ENCODE measurements at places on chromosomes 2 and 18.

DNA sequence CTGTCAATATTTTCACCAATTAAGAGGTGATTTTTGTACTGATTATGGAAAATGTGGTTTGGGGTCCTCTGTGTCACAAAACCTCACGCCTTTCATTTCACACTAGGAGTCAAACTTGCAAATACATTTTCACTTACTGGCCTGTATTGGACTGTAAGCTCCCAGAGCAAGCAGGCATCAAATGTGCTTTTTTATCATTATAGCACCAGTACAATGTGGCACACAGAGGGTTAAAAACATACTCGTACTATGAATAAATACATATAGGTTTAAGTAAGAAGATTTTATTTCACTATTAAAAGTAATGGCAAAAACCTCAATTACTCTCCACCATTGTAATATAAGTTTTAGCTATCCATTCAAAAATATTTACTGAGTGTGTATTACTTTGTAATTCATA is 56.7 kb downstream of the ABCB11 start:
- no peak for DNase-seq

GRCh38 chr2:38653715-38654527 is 12.0 kb upstream of the GALM start:
- DNase-seq = no peak

DNA sequence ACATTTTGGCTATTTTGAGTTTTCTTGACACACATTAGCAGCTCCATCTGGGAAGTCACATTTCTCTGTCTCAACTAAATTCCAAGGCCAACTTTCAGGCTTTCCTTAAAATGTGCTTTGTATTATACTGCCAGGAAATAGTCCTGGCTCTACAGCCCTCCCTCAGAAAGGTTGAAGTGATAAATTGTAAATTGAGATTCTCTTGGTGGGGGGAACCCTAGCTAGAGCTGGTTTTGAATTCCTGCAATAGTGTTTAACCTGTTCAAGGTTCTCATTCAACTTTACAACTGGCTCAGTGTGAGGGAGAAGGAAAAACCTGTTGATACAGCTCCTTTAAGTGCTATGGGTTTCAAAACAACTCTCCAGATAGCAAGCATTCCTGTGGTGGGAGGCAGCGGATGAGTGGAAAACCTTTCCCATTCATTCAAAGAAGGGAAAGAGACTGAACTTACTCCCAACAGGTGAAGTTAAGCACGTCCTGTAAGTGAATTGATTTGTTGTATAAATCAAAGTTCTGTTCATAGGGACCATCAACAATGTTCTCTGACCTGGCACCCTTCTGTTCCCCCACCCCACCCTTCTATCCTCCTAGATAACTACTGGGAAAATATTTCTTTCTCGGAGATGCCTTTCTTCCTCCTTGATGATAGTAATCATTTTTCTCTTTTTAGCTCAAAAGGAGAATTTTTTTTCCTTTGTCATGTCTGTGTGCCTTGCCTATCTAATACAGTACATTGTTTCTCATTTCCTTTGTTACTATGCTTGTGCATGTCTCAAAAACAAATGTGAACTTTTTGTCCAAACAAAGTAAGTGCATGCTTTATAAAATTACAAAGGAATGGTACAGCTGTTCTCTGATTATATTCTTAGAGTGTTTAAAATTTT is 44.2 kb upstream of the SLC39A10 start:
- DNase-seq = no peak

GRCh38 chr2:128396946-128397345 is 78.3 kb upstream of the HS6ST1 start:
- DNase-seq = no peak

DNA sequence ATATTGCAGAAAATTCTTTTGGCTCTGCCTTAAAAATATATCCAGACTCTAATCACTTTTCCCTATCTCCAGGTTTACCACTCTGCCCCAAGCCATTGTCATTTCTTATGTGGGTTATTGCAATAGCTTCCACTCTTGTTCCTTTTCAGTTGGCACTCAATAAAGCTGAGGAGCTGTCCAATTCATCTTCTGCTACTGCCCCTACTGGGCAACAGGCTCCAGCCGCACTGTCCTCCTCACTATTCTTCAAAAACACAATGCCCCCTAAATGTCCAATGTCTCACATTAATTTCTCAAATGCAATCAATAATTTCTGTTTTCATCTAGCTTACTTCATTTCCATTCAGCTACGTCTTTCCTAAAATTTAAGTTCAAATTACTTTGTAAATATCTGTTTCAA is 1262.5 kb upstream of the CDH2 start:
- DNase-seq = no peak

DNA sequence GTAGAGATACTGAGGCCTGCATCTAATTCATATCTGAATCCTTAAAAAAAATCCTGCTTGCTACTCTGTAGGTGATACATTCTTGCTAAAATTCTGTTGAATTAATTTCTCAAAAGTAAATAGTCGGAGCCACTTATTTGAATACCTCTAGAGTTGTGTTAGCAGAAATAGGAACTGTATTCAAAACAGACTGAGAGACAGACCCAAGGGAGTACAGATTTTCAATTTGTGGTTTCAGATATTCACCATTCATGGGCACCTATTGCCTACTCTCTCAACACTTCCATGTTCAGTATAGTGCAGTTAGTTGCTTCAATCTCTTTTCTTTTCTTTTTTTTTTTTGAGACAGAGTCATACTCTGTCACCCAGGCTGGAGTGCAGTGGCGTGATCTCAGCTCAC is 46.6 kb upstream of the CTLA4 start:
- no peak for DNase-seq

DNA sequence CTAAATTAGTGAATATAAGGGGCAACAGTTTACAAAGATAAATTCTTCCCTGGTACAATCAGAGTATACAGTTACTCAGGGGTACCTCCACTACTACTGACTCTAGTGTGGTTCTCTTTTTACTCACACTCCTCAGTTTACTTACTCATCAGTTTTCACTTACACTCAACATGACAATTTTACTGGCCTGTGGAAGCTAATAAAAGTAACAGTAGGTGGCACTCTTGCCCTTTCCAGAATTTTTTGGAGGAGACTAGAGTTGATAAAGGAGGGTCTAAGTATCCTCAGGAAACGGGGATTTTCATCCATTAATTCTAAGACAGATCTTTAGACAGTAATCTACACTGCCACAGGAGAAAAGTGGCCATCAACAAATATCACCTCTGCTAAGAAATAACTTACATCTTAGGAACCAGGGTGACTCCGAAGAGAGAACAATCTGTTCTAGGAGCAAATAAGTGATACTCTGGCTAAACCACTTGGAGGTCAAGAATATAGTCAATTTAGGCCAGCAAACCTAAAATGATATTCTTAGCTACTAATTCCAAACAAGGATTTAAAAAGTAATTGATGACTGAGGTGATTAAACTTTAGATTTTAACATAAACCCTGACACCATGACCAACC is 61.3 kb downstream of the ATL2 start:
- no peak for DNase-seq

DNA sequence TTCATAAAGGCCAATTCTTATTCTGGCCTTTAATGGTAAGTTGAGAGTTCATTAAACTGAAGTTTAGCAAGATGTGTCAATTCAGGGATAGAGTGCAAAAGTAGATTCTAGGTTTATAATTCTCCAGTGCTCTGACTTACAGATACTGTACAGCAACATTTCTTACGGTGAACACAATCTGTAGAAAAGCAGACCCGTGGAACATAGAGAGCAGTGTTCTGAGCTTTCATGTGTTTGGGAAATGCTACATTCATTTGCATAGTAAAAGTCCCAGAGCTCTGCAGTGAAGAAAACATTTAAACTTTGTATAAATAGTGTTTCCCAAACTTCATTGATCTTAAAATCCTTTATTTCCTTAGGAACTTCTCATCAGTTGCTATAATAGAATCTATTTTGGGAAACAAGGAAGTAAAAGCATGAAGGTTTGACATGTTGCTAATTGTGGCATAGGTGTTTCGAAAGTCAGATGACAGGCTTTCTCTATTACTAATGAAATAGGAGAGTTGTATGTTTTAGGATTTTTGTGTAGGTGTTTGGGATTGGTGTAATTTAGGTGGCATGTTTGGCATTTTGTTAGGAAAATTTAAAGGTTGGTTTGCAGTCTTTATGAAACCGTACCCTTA is 138.2 kb downstream of the ASXL3 start:
- DNase-seq = no peak

GRCh38 chr2:233258211-233258610 is 6.7 kb downstream of the ATG16L1 start:
- no peak for DNase-seq

- no peak for DNase-seq
These were observed 68.3 kb downstream of the IL1R2 start for GRCh38 chr2:102060047-102060446.

DNA sequence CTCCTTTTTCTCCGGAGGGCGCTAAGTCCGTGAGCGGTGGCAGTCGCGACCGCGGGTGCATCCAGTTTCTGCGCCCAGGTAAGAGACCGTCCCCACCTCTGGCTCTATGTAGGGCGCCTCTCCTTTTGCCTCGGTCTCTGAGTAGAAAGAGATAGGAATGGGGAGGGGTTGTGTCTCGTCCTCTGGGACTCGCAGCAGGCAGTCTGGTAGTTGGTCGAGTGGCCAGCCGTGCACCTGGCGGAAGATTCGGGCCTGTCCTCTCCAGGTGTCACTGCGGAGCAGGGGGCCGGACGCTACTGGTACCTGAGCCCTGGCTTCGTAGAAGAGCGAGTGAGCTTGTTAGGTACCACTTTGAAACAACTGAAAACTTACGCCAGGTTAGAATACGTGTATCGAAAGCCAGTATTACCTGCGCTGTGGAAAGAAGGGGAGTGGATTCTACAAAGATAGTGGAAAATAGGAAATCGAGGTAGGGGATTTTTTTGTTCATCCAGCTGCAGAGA is 403 bp downstream of the MAP2 start:
- no peak for DNase-seq

DNA sequence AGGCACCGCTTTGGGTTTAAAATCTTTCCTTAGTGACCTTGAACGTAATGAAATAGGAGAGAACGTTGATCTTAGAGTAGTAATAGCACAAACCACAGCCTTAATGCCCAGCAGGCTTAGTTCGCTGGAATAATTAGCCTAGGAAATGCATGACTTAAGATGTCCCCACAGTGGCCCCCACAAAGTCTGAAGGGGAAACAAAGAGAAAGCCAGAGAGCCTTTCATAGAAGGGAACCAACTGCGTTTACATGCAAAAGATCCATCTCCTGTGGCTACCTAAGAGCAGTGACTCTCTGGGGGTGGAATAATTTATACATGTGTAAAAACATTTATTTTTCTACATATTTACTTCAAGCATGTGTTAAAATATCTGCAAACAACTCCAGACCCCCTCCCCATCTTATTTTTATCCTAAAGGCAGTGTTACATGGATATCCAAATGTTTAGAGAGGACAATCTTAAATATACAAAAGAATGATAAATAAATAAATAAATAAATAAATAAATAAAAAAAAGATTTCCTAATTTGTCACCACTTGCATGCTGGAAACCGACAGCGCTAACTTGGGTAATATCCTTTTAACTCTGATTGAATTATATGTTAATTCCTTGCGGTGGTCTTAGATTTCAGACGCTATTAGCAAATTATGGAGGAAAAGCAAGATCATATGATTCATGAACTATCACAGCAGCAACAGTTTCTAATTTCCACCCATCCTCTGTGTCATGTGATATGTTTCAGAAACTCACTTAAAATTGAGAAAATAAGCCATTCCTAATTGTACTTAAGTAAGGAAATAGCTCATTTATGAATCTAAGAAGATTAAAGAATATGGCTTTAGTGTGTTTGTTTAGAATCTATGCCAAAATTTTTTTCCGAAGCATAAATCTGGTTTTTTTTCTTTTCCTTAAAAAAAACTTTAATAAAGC is 23.4 kb upstream of the CYP1B1 start:
- no peak for DNase-seq

GRCh38 chr2:175698061-175698460 is 304.0 kb downstream of the LNPK start:
- DNase-seq = no peak

DNA sequence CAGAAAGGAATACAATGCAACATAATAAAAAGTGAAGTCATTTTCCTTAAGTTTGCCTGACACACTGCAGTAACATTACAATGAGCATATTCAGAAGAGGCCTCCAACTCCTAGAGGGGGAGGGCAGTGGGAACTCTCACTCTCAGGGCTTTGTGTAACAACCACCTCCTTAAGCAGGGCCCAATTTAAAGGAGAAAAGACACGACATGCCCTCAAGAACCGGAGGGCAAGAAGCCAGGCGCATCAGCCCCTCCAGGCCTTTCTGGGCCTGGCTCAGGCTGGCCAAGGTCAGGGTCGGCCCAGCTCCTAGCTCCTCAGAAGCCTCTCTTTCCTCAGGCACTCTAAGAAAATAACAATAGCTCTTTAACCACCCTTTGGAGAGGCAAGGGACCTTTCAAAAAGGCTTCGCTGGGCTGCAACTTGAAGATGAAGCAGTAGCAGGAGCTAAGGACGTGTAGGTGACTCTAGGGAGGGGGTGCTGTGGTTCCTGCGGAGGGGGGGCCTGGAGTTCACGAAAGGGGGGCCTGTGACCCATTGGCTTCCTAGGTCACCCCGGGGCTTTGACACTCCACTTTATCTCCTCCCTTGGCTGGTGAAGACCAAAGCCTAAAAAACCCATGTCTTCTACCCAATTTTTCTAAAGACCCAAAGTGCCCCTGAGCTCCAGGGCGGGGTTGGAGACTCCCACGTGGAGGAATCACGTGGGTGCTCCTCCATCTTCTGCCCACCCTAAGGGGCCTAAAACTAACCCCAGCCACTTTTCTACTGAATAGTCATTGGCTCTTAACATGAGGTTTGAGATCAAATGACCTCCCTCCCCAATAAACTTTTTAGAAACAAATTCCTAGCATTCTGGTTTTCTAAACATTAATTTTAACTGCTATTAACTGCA is 13.3 kb downstream of the SERTAD2 start:
- DNase-seq = no peak

DNA sequence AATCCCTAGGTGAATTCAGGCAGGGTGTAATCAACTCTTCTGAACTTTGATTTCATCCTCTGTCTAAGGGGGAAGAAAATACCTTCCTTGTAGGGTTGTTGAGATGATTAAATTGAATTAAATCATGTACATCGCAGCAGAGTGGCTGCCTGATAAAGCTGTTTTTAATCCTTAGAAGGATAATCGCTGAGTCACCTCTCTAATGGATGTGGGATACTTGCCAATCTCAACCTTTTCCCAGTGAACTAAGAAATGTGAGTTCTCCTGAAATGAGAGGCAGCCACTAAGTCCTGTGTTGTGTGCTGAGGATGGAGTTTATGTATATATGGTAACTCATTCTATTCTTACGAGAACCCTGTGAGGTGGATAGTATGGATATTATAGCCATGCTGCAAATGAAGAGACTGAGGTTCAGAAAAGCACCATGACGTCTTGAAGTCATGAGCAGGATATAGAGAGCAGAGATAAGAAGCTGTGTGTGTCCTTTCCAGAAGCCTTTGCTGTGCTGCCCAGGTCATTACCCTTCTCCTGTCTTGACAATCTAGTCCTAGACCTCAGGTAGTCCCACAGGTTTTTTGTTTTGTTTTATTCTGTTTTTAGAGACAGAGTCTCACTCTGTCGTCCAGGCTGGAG is 93.3 kb downstream of the HNRNPLL start:
- DNase-seq = no peak

- no peak for DNase-seq
These were observed 450.4 kb downstream of the GALR1 start for GRCh38 chr18:77700051-77700450.

GRCh38 chr2:224040753-224041152 is 1.7 kb upstream of the SERPINE2 start:
- no peak for DNase-seq

- DNase-seq = no peak
These were observed 11.0 kb downstream of the CROCC2 start for GRCh38 chr2:240917009-240917683.
